A375 (cell line): ENCODE measurements at places on chromosomes 2 and 18. TPM values are rescaled to one million over a fixed set of nuclear protein-coding genes. Genes with fewer than 3 reads are reported as not detected.

The SLC5A7 gene
- 0.05 TPM in 1 of 2 replicates, not detected in the other for total RNA-seq

The ADD2 gene
- total RNA-seq = 11.0 and 20.1 TPM in 2 replicates

The ASAP2 gene
- 16.6 and 18.2 TPM in 2 replicates for total RNA-seq

The TSPYL6 gene
- total RNA-seq = not detected in 2 replicates

The LGALSL gene
- total RNA-seq = 1.8 and 4.8 TPM in 2 replicates

The TAF4B gene
- 13.8 and 13.9 TPM in 2 replicates for total RNA-seq

The LCT gene
- 0.04 and 0.08 TPM in 2 replicates for total RNA-seq

The ALLC gene
- 0.41 TPM in 1 of 2 replicates, not detected in the other for total RNA-seq

The RELCH gene
- total RNA-seq = 13.5 and 13.7 TPM in 2 replicates

The CCNT2 gene
- total RNA-seq = 10.0 and 14.5 TPM in 2 replicates

The CCDC93 gene
- total RNA-seq = 8.8 and 11.0 TPM in 2 replicates

The MYO1B gene
- 25.0 and 27.5 TPM in 2 replicates for total RNA-seq

The GPR35 gene
- total RNA-seq = 0.16 and 0.19 TPM in 2 replicates

The CHRND gene
- not detected in 2 replicates for total RNA-seq

The TRIM54 gene
- total RNA-seq = 0.05 TPM in 1 of 2 replicates, not detected in the other

The UGT1A8 gene
- not detected in 2 replicates for total RNA-seq

The FAM124B gene
- total RNA-seq = not detected in 2 replicates
